ENCODE measurements at places on chromosomes 2 and 18. TPM values are rescaled to one million over a fixed set of nuclear protein-coding genes. Genes with fewer than 3 reads are reported as not detected.
A peak's percentile ranks its signal among the peaks of the same experiment; 100 is the strongest.

GRCh38 chr18:42264497-42264896 lies 309.5 kb downstream of the PIK3C3 start:
- DNase-seq: no peak

DNA sequence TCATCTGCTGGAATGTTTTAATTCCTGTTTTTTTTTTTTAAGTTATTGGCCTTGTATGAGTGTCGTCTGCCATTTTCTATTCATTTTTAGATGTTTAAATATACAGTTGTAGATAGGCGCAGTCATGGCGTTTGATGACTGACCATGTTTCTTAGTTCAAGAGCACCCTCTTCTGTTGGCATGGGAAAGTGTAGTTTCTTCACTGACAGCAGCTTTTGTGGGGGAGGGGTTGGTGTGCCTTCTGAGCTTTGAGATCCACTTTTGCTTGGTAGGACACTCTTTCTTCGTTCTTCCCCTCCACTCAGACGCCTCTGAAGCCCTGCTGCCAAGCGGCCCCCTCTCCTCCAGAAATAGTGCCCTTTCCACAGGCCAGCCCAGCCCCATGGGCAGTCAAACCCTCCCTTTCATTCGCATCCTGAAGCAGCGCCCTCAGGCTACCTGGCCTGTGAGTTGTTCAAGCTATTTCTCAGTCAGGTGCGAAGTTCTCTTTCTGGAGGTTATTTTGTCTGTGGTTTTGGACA lies 492.0 kb downstream of the TNS1 start:
- peak; percentile 84 for DNase-seq

GRCh38 chr2:10278763-10279471 lies 23.8 kb upstream of the HPCAL1 start:
- no peak for DNase-seq

GRCh38 chr2:170189757-170190156 lies 11.8 kb downstream of the MYO3B start:
- DNase-seq: no peak

- peak; percentile 25 for DNase-seq
Measured at GRCh38 chr2:102841107-102841840, 79.4 kb downstream of the TMEM182 start.

DNA sequence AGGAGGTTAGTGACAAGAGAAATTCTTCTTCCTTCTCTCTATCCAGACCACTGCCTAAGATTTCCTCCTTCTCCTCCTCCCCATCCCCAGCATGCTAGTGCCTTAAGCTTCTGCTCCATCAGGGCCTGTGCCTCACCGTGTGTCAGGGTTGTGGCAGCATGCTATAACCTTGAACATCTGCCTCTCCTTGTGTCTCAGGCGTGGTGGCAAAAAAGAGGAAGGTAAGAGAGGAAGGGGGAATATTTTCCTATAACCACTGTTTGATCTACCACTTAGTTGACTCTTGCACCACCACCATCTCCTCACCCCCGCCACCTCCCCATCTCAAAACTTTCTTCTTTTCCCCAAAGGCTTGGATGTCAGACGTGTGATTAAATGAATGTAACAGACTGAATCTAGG lies 38.3 kb upstream of the PEX13 start:
- DNase-seq: no peak

DNA sequence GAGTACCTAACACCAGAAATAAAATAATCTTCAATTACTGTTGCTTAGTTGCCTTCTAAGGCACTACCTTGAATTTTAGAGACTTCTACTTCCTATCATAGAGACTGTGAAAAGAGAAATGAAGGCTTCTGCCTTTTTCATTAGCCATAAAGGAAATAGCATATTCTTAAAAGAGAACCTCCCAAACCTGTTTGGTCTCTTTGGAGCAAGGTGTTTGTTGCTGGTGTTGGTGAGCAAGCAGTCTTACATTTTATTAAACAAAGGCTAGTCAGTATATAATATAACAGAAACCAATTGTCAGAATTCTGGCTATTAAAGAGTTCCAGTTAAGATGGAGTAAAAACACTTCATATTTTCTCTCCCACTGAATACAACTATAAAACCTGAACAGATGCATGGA lies 116.4 kb downstream of the TAF4B start:
- DNase-seq: no peak

DNA sequence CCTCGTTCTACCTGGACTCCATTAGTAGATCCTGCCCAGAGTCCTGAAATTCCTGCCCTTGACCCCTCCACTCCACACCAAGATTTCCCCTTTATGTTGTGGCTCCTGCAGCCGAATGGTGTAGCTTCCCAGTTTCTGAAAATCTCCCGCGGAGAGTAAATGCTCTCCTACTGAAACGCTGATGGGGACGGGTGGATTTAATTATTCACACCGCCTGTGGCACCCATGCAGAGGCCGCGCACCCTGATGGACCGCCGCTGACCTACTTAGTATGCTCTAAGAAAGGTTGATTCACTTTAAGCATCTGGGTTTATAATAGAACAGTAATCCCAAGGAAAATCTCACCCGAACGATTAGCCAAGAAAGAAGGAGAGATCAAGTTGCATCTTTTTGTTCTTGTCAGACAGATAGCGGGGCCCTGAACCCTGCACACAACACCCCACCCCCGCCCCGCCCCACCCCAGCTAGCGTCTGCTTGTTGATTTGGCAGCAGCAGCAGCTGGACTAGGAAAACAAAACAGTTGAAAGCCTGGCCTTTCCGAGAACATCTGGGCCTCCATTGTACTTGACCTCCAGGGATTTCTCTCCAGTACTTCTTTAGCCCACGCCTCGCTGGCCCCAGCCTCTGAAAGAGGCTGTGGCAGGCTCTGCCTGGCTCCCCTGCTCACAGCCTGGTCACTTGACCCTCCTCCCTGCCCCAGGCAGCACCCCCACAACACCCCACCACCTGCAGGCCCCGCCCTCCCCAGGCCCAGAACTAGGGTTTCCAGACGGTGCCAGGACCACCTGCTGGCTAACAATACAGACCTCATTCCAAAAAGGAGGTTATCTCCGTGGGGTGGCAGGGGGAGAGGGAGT lies 53.6 kb downstream of the DPYSL5 start:
- DNase-seq: no peak

DNA sequence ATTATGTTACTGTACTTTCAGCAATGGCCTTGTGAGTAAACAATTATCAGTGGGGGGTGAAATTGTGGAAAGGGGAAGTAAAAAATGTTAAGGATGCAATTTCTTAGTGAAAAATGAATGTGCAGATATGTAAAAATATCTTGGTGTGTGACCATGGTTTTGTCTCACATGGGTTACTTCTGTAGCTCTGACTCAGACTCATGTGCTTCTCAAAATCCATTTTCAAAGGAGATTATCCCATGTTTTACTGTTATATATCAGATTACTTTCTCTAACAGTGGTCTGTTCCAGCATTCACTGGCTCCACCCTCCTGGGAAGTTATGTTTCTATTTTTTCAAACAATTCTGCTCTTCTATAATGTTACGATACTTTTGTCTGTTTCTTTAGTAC lies 298.2 kb upstream of the COL3A1 start:
- no peak for DNase-seq

DNA sequence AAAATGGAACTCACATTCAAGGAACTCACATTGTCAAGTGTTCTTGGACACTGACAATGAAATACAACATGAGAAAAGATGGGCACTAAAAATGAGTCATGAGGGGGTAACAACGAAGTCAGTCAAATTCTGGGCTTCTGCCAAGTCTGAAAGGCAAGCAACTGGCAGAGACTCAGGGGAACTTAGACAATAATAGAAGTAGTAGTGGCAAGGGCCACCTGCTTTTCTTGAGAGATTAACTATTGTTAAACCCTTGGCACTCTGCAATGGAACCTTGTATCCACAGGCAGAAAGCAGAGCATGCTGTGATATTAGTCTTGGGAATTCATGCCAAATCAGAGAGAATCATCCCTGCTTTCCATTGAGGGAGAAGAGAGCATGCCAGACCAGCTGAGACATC lies 382.6 kb upstream of the CDH2 start:
- no peak for DNase-seq

DNA sequence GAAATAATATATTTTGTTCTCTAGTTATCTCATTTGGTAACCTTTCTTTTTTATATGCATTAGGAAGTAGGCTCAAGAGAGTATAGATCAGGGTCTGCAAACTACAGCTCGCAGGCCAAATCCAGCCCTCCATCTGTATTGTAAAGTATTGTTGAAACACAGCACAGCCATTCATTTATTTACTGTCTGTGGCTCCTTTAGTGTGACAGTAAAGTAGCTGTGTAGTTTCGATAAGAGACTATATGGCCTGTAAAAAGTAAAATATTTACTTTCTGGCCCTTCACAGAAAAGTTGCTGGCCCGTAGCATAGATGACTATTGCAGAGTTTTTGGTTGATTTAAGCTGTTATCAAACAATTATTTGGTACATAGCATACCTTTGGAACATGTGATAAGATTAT lies 67.6 kb downstream of the MIB1 start:
- no peak for DNase-seq

- no peak for DNase-seq
Measured at GRCh38 chr2:174634130-174635014, 36.8 kb upstream of the WIPF1 start.

DNA sequence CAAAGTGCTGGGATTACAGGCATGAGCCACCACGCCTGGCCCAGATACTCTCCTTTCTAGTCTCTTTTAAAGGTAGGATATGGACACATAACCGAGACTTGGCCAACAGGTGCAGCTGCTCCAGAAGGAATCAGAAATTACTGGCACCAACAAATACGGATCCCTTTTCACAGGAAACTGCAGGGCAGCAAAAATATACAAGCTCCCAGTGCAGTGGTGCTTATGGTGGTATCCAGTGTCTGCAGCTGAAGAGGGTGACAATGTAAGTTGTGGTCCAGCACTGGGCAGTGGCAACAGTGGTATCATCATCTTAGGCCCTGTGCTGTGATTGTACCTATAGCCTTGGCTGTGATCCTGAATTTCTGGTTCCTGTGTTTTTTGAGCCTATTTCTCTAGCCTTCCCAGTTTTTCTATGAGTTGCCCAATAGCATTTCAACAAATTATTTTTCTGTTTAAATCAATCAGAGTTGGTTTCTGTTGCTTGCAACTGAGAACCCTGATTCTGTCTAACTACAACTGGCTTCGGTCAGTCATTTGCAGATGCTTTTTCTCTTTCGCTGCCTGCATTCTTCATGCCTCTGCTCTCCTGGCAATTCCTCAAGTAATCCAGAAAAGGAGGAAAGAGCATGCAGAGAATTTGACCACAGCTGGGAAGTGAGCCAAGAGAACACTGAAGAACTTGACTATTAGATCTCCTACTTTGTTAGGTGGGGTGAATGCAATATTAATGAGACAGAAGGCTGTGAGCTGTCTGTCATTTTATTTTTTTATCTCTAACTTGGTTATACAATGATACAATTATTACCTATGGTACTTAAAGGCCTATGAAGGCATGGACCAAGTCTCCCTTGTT lies 30.8 kb upstream of the EML4 start:
- DNase-seq: peak; percentile 96

- DNase-seq: no peak
Measured at GRCh38 chr2:153165021-153165420, 313.5 kb downstream of the RPRM start.

DNA sequence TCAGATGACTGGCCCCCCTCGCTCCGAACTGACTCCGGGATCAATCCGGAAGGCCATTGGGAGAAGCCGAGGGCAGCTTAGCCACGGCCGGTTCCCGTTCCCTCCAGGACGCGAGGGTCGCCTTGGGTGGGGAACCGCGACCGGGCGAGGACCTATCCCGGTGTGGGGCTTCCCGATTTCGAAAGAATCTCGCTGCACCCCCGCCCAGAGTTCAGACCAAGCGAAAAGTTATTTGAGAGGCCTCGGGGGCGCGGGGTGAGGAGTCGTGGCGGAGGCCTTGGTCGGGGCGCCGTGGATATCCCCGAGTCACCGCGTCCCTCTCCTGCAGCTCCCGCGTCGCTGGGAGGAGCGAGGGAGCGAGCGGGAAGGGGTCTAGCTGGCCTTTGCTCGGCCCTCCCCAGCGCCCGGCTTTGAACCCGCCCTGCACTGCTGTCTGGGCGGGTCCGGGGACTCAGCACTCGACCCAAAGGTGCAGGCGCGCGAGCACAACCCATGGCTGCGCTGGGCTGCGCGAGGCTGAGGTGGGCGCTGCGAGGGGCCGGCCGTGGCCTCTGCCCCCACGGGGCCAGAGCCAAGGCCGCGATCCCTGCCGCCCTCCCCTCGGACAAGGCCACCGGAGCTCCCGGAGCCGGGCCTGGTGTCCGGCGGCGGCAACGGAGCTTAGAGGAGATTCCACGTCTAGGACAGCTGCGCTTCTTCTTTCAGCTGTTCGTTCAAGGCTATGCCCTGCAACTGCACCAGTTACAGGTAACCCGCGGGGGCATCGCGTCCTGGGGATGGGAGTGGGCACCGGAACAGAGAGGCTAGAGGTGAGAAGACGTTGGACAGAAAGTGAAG lies at the start of gene CYP27A1:
CYP27A1 (plus strand) TSS at position 457 of the 837 bp plus-strand sequence; CDS start at position 493, 36 bp downstream.
- no peak for DNase-seq

DNA sequence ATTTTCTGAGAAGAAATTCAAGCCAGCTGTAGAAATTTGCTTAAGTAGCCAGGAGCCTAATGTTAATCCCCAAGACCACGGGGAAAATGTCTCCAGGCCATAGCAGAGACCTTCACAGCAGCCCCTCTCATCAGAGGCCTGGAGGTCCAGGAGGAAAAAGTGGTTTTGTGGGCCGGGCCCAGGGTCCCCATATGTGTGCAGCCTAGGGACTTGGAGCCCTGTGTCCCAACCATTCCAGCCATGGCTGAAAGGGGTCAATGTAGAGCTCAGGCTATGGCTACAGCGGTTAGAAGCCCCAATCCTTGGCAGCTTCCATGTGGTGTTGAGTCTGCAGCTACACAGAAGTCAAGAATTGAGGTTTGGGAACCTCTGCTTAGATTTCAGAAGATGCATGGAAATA lies 14.2 kb upstream of the TTC21B start:
- no peak for DNase-seq

DNA sequence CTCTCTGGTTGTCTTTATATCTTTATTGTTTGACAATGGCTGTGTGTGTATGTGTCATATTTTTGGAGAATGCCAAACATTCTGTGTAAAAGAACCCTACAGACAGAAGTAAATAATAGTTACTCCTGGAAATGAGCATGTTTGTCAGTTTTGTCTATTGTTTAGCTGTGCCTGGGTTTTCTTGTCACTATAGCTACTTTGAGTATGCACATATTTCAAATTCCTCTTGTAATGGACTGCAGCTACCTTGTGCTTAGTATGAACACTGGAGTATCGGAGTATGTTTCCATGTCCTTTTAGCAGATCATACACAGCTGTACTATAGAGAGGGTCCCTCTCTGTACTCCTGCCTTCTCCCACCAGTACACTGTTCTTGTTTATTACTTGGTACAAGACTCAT lies 58.0 kb upstream of the DOCK10 start:
- peak; percentile 50 for DNase-seq

DNA sequence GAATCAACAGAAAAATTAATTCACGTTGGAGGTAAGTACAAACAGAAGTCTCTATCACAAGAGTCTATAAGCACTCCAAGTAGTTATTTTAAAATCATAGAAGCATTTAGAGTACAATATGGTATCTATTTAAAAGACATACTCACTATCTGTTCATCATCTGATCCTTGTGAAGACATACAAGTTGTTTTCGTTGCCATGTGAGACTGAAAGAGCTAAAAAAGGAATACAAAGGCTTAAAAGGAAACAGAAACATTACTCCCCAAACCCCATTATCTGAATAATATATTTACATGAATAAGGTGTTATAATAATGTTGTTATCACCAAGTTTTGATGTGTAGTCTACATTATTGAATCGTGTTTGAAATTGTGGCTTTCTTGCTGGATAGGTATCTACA lies 20.9 kb downstream of the SEPTIN10 start:
- no peak for DNase-seq

Gene IL1R2
- total RNA-seq: not detected

Gene CDH19
- not detected for total RNA-seq

Gene POMC
- not detected for total RNA-seq

Gene RFX8
- 8.0 TPM for total RNA-seq

Gene DNAJC5G
- not detected for total RNA-seq

Gene FTCDNL1
- total RNA-seq: 0.64 TPM

Gene PAX8
- total RNA-seq: 1.8 TPM
